ENCODE measurements at places on chromosomes 11 and 22.
A peak's percentile ranks its signal among the peaks of the same experiment; 100 is the strongest.

DNA sequence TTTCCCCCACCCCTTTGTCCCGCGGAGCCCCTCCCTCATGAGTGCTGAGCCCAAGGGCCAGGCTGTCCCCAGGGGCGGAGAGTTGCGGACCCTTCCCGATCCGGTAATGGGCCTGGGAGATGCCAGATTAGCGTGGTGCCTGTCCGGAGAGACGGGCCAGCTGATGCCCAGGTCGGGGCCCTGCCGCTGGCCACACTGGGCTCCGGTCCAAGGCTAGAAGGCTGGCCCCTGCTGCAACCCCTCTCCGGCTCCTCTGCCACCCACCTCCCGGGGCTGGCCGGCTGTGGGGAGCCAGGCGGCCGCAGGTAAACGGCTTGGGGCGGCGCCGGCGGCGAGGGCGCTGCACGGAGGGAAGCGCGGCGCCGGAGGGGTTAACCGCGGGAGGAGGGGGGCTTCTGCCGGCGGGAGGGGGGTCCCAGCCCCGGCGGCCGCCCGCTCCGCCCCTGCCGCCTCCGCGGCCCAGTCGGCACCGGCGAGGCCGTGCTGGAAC lies at the start of gene KCNK4:
Gene KCNK4 (plus strand): TSS at position 41 of the 490 bp plus-strand sequence. CDS start 1,717 bp downstream, outside the sequence.
- DNase-seq, result no peak

DNA sequence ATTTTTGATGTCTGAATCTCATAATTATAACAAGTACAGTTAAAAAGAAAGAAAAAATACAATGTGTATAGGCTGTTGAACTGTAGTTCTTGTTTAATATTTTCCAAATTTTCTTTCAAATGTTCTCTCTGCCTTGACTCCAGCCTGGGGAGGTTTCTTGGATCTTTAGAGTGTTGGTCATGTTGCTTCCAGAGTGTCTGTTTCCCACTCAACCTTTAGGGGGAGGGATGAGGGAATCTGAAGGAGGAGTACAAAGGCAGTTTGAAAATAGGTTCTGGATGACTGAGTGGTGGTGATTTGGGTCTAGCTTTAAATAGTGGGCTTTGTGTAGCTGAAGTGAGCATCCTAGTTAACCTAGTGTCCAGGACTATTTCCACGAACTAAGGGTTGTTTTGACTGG lies 2.0 kb downstream of the CTNND1 start:
- no peak for DNase-seq

GRCh38 chr11:86698639-86699038 lies 26.2 kb upstream of the ME3 start:
- no peak for DNase-seq

DNA sequence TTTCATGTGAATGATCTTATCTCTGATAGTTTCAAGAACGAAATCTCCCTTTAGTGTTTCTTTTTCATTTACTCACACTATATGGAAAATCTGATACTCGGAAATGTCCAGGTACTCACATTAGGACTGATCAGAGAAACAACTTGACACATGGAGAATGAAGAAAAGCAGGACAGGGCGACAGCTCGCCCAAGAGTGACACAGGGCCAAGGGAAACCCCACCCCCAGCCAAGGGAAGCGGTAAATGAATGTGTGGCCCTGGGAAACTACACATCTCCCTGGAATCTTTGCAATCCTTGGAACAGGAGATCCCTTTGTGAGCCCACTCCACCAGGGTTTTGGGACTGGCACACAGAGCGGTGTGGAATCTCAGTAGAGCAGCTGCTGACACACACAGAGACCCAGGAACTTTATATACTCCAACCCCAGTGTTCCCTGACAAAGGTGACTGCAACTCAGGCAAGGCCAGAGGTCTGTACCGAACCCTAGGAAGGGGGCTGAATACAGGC lies 303.7 kb upstream of the ARHGAP42 start:
- DNase-seq, result no peak

- no peak for DNase-seq
These were observed 8.2 kb downstream of the C1QTNF6 start for GRCh38 chr22:37179622-37180420.

- DNase-seq, result no peak
These were observed 1.5 kb downstream of the BCR start for GRCh38 chr22:23181721-23182308.

DNA sequence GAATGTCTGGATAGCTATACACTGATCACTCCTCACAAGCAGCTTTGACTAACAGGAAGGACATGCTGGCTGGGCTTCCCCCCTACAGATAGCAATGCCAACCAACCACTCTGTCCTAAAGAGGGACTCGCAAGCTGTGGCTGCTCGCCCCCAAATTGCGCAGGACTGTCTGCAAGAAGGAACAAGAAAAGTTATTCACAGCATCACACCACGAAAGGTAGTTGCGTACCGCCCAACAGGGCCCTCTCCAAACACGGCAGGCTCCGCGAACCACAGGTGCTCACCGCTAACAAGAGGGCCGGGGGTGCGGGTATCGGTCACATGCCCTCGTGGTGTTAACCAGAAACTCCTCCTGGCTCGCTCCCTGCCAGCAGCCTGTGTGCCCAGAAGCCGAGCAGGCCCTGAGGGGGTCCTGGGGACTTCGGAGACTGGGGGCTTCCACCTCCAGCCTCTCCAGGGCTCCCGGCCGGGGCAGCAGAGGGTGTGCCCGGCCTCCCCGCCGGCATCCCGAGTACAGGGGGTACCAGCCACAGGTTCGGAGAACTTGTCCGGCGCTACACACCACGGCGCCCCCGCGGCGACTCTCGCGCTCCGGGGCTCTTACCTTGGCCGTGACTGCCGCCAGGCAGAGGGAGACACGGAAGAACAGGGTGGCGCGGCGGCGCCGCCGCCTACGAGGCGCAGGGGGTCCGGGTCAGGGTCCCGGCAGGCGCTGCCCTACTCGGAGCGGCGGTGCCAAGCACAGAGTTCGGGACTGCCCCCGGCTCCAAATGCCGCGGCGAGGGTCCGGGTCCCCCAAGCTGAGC lies 682 bp downstream of the LARGE1 start:
- peak; percentile 34 for DNase-seq

- no peak for DNase-seq
These were observed 393.0 kb upstream of the ANO3 start for GRCh38 chr11:25938952-25939351.

- DNase-seq, result no peak
These were observed 528.1 kb downstream of the MN1 start for GRCh38 chr22:27273436-27273835.

DNA sequence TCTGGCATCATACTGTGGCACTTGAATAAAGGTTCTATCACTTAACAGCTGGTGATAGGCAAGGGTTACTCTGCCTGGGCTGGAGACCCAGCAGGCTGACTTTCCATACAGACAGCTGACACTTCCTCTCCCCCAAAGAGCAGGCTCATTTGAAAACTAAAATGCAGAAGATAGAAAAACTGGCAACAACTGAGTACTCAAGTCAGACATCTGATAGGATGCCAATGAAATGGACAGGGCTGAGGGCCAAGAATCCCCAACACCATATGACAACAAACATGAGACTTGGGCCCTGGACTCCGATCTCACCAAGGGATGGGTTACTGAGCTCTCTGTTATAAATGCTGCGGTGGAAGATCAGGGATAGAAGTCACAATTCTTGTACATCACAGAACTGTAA lies 237.2 kb downstream of the LRRC4C start:
- DNase-seq, result no peak

GRCh38 chr11:111307472-111308108 lies 9.2 kb downstream of the POU2AF3 start:
- no peak for DNase-seq

GRCh38 chr22:49986325-49986724 lies 25.8 kb downstream of the PIM3 start:
- no peak for DNase-seq

DNA sequence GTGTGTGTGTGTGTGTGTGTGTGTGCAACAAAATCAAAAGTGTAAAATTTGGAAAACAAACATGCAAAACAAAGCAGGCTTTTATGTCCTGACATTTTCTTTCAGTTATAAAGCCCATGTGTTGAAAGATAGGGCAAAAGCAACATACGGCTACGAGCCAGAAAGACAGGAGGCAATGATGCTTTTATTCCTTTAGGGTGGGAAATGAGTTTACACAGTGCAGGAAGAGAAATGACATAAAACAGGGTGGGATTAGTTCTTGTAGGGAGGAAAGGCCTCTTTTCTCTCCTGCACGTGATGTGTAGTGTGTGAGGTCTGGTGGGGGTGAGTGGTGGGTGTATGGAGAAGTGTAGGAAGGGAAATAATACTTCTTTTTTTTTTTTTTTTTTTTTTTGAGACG lies 29.4 kb downstream of the IL18 start:
- no peak for DNase-seq

- no peak for DNase-seq
These were observed 27.6 kb upstream of the SLC35C1 start for GRCh38 chr11:45777127-45777969.

GRCh38 chr22:48636746-48637145 lies 1190.9 kb downstream of the BRD1 start:
- no peak for DNase-seq

GRCh38 chr11:80846979-80847378 lies 1406.1 kb upstream of the TENM4 start:
- DNase-seq, result no peak

DNA sequence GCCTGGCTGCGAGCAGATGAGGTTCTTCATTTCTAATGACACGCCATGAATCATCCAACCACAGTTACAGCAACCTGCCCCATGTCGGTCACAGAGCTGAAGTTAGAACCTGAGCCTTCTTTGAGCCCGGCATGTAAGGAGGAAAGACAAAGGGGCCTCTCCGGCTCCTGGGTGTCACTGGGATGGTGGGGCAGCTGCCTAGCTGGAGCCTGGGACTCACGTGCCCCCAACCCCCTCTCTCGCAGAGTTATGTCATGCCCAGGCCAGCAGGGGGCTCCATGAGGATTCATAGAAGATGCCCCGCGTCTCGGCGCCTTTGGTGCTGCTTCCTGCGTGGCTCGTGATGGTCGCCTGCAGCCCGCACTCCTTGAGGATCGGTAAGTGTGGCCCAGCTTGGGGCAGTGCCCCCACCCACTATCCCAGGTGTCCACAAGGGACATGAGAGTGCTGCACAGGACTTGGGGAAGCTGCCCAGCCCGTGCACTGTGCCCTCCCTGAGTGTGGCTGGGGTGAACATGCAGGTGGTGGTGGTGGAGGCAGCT lies 148.5 kb downstream of the GRIK4 start:
- DNase-seq, result no peak

DNA sequence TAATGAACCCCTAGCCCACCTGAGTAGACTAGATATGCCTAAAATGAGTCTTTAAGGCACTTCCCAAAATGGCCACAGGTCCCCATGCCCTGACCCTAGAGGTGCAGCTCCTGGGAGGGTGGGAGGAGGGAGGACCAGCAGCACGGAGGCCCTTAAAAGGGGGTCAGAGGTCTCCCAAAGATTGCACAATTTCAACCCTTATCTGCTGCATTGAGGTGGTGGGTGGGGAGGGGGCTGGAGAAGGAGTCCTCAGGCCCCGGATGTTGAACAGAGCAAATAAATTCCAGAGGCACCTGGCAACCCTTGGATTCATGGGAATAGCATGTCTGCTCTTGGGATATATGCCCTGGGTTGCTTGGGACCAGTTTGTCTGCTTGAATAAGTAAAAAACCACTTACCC lies 57.6 kb downstream of the NAV2 start:
- DNase-seq, result no peak

GRCh38 chr11:122633219-122633829 lies 22.2 kb upstream of the UBASH3B start:
- DNase-seq, result no peak

DNA sequence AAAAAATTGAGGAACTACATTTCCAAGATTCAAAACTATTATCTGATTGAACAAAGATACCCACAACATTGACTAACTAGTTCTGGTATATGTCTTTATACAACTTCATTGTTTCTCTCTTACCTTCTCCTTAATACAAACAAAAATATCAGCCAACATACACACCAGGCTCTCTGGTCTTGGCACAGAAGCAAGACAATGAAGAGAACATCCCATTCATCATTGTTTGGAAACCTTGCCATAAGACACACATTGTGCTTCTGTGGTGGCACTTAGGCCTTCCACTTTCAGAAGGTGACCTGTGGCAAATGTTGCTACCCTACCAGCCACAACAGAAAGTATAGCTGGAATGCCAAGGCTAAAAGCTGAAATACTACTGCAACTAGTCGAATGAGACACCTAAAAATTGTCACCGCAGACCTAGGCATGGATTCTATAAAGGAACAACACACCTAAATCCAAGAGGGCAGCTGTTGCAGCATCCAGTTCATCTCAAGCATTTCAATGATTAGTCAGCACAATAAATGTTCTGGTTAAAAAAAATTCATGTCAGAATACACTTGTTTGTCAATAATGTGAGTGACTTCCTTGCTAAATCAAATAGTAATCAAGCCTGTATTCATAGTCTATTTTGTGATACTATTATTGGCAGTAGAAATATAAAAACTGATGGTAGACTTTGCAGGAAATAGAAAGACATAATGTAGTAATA lies 26.3 kb downstream of the MAP6 start:
- no peak for DNase-seq

GRCh38 chr11:47437746-47438418 lies 11.1 kb downstream of the RAPSN start:
- DNase-seq, result peak; percentile 7

GRCh38 chr22:30204742-30205111 lies 41.8 kb downstream of the LIF start:
- peak; percentile 25 for DNase-seq

- no peak for DNase-seq
These were observed 2.8 kb upstream of the PHLDB1 start for GRCh38 chr11:118604566-118604965.
